ENCODE measurements at places on chromosomes 7 and 10.

GRCh38 chr10:99765672-99766301 lies 16.7 kb upstream of the ABCC2 start:
- no peak for DNase-seq

DNA sequence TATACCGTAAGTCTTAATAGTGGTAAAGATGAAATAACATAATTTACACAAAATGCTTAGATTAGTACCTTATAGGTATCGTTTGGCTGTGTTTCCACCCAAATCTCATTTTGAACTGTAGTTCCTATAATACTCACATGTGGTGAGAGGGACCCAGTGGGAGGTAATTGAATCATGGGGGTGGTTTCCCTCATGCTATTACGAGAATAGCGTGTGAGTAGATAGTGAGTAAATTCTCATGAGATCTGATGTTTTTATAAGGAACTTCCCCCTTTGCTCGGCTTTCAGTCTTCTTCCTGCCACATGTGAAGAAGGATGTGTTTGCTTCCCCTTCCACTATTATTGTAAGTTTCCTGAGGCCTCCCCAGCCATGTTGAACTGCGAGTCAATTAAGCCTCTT lies 426.3 kb upstream of the POT1 start:
- DNase-seq = no peak

- DNase-seq = no peak
Observed at GRCh38 chr7:4052130-4052529, 630.0 kb upstream of the FOXK1 start.

GRCh38 chr7:55903985-55904759 lies 16.9 kb downstream of the ZNF713 start:
- no peak for DNase-seq

DNA sequence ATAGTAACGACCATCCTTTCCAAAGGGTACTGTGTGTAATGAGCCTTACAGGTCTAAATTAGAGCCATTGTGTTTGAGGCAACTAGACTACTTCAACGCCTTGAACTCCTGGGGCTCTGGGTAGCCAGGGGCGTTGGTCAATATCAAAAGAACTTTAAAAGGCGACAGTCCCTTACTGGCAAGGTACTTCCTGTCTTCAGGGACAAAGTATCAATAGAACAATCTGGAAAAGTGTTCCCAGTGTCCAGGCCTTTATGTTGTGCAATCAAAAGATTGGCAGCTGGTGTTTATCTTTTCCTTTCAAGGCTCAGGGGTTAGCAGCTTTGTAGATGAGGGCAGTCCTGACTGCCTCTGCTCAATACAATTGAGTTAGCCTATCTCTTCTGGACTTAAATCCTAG lies 284.3 kb downstream of the PARD3 start:
- no peak for DNase-seq

DNA sequence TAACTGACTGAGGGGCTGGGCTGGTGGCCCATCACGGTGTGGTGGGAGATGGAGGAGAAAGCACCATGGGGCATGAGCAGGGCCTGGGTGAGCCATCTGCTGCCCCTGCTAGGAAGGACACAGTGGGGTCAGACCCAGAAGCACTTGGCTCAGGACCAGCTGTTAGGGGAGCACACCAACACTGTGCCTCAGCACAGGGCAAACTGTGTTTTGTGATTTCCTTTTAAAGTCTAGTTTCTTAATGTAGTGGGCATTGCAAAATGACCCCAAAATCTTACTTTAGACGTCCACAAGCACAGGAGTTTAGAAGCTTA lies 41.2 kb downstream of the NCAPG2 start:
- no peak for DNase-seq

- DNase-seq = no peak
Observed at GRCh38 chr10:101588879-101589278, 758 bp downstream of the DPCD start.

- no peak for DNase-seq
Observed at GRCh38 chr10:20971901-20972300, 74.8 kb upstream of the NEBL start.

DNA sequence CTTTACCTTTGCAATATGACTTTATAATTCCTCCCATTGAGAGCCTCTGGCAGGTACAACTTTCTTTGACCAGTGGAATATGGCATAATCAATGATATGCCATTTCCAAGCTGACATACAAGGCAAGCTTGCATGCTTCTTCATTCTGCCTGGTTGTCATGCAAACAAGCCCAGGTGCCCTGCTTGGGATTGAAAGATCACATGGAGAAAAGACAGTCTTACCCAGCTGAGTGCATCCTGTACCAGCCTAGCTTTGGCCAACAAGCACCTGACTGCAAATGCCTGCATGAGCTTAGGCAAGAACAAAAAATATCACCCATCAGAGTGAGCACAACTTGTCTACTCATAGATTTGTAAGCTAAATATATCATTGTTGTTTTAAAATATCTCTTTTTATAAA lies 82.9 kb upstream of the KCND2 start:
- no peak for DNase-seq

GRCh38 chr10:58456179-58456578 lies 56.5 kb upstream of the BICC1 start:
- no peak for DNase-seq

GRCh38 chr10:116850058-116850611 lies 836 bp downstream of the ENO4 start:
- DNase-seq = no peak

DNA sequence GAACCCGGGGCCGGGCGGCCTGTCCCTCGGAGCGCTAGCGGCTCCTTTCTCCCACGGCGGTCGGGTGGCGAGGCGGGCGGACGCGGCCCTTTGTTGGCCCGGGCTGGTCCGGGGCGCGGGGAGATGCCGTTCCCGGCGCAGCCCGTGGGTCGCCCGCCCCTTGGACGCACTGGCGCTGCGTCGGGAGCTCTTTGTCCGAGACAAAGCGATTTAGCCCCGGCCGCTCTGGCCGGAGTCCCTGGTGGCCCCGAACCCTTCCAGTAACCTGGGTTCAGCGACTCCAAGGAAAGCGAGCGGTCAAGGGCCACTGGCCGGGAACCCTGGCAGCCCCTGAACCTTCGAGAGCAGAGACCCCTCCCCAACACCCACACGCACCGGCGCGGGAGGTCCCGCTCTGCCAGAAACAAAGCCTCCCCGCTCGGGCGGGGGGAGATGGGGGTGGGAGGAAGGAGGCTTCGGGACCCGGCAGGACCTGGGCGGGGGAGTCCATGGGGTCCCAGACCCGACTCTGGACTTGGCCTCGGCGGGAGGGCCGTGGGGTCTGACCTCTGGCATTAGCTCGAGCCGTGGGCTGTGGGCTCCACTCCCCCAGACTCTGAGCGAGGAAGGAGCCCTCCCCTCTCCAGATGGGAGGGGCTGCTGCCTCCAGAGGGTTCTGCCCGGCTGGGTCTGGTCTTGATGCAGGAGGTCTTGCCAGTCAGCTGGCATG lies 836 bp downstream of the DPYSL4 start:
- no peak for DNase-seq

DNA sequence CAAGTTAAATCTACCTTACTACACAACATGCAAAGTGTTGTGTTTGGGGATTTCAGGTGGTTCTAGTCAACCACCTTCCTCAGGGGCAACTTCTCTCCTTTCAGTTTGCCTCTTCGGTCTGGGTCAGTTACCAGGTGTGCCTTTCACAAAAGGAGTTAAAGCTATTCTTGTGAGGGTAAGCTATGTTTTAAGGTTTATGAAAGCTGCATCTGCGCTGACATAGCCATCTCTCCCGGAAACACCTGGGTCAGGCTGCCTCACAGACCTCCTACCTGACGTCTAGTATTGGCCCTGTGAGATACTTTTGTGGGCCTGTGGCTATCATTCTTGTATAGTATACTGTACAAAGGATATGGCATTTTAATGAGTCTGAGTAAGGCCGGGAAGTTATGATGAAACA lies 67.7 kb upstream of the ITGA8 start:
- DNase-seq = no peak

DNA sequence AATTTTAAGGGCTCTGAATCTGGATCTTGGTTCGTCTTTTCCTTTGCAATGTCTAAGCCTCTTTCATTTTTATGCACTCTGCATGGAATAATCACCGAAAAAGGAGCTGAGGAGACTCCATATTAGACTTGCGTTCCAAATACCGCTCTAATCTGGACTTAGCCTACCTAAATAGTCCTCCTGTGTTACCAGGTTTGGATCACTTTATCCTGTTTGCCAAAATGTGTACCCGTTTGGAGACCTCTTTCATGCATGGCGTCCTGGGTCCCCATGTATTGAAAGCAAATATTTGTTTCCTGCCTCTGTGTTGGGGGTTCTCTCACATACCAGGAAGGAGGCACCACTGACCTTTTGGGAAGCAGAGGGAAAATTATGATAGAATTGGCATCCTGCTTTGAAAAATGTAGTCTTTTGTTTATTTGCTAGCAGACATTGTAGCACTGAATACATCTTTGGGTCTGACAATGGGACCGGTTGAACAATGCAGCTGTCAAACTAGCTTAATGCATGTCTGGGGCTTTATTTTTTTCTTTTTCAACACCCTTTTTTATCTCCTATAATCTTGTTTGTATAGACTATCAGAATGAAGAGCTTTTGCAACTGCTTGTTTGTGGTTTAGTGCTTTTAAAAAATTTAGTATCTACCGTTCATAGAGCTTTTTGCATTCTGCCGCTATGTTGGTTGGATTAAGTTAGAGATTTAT lies 11.8 kb upstream of the CELF2 start:
- no peak for DNase-seq

- peak; percentile 78 for DNase-seq
Observed at GRCh38 chr10:29681676-29682448, 47.1 kb upstream of the SVIL start.

GRCh38 chr10:78301891-78302738 lies 268.5 kb downstream of the RPS24 start:
- DNase-seq = no peak

DNA sequence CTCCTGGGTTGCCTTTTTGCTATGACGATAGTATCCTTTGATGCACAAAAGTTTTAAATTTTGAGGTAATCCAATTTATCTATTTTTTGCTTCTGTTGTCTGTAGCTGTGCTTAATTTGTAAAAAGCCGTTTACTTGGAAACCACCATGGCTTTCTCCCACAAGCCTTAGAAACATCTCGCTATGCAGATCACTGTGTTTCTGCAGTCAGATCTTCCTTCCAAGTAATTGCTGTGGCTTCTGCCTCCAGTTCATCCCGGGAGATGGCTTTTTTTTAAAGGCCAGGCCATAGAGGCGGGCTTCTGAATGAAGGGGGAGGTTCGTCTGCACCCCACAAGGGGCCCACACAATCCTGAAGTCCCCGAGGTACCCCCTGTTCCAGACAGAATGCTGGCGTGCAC lies 48.3 kb upstream of the OCM2 start:
- DNase-seq = no peak

DNA sequence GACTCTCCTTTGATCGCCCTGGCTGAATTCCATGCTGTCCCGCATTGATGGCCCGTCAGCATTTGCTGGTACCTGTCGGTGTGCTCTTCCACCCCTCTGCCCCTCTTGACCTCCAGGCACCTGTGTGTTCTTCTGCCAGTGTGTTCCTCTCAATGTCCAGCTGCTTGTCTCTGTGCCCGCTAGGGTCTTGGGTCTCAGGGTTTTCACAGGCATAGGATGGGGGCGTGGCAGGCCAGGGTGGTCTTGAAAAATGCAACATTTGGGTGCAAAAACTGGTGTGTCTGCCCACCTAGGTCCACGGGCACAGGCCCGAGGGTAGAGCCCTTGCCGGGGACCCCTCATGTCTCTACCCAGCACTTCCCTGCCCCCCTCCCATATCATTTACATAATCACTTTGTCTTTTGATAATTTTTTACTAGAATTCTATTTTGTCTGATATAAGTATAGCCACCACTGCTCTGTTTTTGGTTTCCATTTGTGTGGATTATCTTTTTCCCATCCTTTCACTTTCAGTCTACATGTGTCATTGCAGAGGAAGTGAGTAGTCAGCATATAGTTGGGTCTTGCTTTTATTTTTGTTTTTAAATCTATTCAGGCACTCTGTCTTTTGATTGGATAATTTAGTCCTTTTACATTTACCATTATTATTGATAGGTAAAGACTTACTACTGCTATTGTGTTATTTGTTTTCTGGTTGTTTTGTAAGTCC lies 46.6 kb upstream of the ADRA2A start:
- no peak for DNase-seq

DNA sequence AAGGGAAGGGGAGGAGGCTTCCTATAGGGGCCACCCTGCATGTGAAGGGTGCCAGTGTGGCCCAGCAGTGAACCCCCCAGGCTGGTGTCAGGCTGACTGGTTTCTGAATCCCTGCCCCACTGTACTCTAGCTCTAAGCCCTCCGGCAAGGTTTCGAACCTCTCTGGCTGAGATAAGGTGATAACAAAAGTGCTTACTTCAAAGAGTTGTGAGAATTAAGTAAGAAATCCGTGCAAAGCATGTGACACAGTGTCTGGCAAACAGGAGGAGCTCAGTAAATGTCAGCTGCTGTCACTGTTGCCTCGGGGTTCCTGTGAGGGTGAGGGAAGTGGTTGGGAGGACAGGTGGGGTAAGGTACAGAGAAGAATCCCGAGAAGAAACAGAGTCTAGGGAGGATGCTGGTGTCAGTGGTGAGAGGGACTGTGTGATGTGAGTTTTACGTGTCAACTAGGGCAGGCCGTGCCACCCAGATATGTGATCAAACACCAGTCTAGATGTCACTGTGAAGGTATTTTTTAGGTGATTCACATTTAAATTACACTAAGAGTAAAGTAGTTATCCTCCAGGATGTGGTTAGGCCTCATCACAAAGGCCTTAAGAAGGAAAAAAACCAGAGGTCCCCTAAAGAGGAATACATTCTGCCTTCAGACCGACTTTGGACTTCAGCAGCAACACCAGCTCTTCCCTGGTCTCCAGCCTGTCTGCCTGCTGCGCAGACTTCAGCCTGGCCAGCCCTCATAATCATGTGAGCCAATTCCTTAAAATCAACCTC lies 64.4 kb downstream of the BPGM start:
- DNase-seq = peak; percentile 75

DNA sequence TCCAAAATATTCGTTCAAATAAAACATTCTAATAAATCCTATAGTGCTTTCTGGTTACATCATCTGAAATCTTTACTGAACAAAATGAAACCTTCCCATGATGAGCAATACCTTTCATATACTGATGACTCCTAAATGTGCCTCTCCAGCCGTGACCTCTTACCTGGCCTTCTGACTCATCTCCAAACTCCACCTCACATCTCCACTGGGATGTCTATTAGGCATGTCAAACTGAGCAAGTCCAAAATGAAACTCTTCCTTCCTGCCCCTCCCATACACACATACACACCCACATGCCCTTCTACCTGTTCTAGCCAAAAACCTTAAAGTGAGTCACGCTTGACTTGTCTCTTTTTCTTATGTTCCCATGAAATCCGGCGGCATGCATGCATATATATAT lies 22.9 kb downstream of the GSAP start:
- DNase-seq = peak; percentile 75

- no peak for DNase-seq
Observed at GRCh38 chr7:14676896-14677295, 225.7 kb downstream of the DGKB start.

Data from activated effector memory CD4-positive, alpha-beta T cell treated with anti-CD3 and anti-CD28 coated beads, Interleukin-2, amount 50 U/mL, for 16 hours (primary cell).